ENCODE measurements at places on chromosomes 4 and X.

DNA sequence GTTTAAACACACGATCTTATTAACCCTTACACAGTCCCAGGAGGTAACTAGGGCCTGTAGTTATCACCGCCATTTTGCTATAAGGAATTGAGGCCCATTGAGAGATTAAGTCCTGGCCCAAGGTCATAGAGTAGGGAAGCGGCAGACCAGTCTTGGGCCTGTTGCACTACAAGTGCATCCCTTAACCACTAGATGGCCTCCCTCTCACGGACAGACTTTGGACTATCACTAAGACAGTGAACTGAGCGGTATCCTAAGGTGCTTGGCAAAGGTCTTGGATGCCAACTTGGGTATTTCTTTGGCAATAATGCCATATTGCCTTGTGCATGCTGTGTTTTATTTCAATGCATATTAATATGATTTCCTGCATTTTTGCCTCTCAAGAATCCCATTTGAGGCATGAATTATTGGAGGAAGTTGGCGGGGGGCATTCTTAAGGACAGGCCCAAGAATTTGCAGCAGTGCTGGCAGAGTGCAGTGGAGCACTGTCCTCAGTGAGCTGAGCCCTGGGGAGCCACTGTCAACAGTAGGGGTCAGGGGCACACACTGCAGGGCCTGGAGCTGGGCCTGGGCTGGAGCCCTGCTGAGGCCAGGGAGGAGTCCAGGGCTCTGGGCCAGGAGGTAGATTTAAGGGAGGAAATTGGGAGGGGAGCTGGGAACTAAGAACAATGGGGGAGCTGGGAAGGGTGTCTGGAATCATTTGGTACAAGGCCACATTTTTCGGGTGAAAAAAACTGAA lies 147.4 kb downstream of the SMIM20 start:
- peak; percentile 53 for DNase-seq

- no peak for DNase-seq
Measured at GRCh38 chrX:126551306-126551705, 1.3 kb downstream of the DCAF12L1 start.

GRCh38 chr4:152374153-152374552 lies 161.7 kb downstream of the FBXW7 start:
- no peak for DNase-seq

GRCh38 chrX:65837875-65838549 lies 170.6 kb downstream of the MSN start:
- no peak for DNase-seq

DNA sequence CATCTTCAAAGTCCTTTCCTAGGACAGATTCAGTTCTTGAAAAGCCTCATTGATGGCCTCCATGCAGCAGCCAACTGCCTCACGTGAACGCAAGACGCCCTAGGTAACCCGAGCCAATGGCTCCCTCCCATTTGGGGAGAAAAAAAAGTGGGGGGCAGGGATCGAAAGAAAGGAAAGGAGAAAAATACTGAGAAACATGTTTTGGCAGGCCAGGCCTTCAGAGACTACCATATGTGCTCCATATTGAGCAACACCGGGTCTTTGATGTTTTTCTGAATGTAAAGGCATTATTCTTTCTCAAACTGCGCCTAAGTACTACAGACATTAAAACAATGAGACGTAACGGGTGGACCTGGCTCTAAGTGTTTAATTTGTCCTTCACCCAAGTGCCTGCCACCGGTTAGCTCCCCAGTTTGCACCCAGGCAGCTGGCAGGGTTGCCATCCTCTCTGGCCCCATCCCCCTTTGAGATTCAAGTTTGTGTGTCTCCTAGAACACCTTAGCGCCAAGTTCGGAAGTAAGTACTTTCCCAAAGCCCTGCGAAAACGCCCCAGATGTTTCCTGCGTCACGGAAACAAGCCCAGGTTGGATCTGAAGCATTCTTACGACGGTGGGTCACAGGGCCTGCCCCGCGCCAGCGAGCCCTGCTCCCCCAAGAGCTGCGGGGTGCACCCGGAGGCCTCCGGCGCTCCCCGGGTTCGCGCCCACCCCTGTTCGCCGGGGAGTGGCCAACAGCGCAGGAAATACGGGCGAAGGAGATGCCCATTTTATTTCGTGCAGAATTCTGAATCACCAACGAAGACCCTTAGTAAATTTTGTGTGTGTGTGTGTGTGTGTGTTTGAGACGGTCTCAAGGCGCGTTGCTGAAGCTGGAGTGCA lies 30.1 kb downstream of the HAND2 start:
- no peak for DNase-seq

- no peak for DNase-seq
Measured at GRCh38 chrX:137915466-137915865, 349.5 kb downstream of the ZIC3 start.

GRCh38 chr4:155566354-155566753 lies 100.3 kb upstream of the GUCY1A1 start:
- DNase-seq = no peak

DNA sequence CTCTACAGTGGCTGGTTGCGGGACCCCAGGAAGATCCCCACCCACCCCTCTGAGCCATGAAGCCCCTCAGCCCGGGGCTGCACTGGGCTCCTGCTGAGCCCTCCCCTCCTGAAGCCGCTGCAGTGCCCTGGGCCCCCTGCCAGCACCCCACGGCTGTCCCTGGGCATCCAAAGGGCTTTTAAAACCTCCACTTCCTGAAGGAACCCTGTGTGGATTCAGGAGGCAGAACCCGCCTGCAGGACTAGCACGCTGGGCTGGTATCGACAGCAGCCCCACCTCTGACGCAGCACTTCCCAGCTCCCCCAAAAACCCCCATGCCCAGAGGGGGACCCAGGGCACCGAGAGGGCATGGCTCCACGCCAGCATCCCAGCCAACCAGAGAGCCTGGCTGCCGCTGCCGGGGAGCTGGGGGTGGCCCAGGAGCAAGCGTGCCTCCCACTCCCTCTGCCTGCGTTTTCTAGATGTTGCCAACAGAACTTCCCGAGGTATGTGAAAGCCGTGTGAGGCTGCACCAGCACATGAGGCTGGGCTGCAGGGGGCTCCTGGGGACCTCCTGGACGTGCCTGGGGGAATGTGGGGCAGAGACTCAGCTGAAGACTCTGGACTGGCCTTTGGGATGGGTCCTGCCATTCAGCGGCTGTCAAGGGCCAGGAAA lies 6.3 kb downstream of the MXD4 start:
- DNase-seq = no peak

- no peak for DNase-seq
Measured at GRCh38 chrX:153897899-153898298, 6.6 kb upstream of the AVPR2 start.
